CD4-positive, alpha-beta T cell treated with Interleukin-2 at 100 ng/mL for 4 hours (primary cell): ENCODE measurements at places on chromosomes 1 and 21.

GRCh38 chr1:45848714-45849113 is 45.3 kb downstream of the MAST2 start:
- DNase-seq, result no peak

GRCh38 chr1:224435318-224435763 is 744 bp upstream of the WDR26 start:
- peak; percentile 22 for DNase-seq

DNA sequence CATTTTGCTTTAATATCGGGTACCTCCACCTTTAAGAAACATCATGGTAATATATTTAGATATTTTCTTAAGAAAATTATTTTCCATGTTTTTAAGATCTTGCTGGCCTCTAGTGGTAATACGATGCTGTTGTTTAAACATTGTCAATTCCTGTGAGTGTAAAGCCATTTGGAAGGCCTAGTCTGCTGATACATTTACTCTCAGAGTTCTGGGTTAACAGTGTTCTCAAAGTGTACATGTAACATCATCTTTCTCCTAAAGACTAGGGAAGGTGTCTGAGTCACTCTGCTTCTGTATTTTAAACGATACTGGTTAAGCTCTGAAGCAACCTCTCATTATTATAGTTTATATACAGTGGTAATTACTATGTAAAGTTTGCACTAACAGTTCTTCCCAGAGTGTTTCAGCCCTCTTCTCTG is 189.1 kb downstream of the RASAL2 start:
- no peak for DNase-seq

GRCh38 chr1:2561446-2561845 is 5.3 kb downstream of the TNFRSF14 start:
- DNase-seq, result no peak

GRCh38 chr1:234963180-234963903 is 165.3 kb downstream of the TOMM20 start:
- DNase-seq, result peak; percentile 91

GRCh38 chr1:168223681-168224540 is 1.9 kb upstream of the SFT2D2 start:
- DNase-seq, result no peak

- no peak for DNase-seq
These were observed 149.5 kb upstream of the NEGR1 start for GRCh38 chr1:72431810-72432209.

DNA sequence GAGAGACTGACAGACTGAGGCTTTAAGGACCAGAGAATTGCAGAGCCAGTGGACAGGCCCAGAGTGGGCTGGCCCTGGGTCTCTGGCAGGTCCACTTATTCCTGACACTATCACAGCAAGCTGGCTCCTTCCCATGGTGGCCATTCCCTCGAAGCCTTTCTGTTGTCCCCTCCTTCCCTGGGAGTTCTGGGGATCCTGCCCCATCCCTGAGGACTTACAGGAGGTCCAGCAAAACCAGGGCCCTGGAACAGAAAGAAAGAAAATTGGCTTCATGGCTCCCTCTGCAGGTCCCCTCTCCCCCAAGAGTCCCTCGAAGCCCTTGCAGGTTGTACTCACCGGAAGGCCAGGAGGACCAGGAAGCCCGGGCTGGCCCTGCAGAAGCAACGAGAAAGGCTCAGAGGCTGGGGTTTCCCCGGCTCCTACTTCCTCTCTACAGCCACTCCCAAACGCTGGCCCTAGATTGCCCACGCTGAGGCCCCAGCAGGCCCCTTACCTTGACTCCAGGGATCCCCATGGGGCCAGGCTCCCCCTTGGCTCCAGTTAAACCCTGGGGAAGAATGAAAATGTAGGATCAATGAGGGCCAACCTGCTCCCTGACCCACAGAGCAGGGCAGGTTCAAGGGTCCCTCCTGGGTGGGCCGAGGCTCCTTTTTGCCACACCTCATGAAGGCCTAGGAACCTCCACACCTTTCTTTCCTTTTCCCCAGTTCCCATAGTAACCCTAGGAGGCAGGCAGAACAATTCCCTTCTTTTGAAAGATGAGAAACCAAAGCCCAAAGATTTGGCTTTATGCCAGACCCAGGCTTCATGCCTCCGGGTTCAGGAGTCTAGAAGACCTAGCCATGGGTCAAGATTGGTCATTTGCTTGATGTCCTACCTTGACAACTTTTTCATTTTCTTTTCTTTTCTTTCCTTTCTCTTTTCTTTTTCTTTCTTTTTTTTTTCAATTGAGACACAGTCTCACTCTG is 4.6 kb downstream of the COL9A2 start:
- peak; percentile 28 for DNase-seq

DNA sequence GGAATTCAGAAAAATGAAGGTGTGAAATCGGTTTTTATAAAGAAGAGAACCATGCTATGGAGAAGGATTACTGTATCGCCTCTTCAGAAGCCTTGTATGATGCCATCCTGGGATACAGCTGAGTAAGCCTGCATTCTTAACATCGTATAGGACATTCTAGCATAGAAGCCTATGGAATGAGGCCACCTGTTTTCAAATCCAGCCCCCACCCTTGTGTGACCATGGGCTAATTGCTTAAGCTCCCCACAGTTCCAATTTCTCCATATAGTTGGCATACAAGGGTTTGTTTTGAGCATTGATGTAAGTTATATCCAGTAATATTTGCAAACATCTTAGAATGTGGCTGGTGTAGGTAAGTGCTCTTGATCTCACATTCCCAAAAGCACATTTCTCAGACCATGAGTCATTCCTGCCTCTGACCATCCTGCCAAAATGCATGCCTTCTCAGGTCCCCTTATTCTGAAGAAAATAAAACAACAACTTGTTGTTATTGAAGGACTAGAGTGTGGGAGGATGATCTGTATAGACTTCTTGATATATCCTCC is 1.5 kb downstream of the OR14A2 start:
- no peak for DNase-seq

- no peak for DNase-seq
These were observed at the start of gene LAMC2 for GRCh38 chr1:183185941-183186490. LAMC2 (plus strand) TSS chr1:183186264; CDS start chr1:183186353, 89 bp downstream.

DNA sequence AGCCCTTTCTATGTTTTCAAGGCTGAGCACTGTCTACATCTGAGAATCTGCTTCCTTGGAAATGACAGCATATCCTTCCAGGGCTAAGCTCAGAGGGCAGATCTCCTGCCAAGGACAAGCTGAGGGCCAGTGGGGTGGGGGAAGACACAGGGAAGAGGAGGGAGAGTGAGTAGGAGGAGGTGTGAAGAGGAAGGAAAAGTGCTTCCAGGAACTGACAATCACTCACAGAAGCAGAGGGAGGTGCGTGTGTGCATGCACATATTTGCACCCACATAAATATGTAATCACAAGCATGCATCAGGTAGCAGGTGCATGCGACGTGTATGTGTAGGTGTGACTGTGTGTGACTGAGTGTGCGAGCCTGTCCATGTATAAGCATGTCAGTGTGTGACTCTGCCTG is 43.7 kb upstream of the SCMH1 start:
- no peak for DNase-seq

- DNase-seq, result no peak
These were observed 170.8 kb downstream of the SIPA1L2 start for GRCh38 chr1:232459087-232459486.

GRCh38 chr1:15662477-15662876 is 21.6 kb upstream of the PLEKHM2 start:
- DNase-seq, result no peak

DNA sequence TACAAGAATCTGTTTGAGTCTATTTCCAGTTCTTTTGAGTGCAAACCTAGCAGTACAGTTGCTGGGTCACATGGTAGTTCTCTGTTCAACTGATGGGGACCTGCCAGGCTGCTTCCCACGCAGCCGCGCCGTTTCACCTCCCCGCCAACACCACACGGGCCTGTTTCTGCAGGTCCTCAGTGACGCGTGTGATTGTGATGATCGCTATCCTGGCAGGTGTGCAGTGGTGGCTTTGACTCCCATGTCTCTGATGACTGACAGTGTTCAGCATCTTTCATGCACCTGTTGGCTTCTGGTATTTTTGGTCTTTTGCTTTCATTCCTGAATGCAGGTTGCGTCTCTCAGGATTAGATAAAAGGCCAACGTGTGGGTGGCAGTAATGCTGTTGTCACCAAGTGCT is 41.6 kb downstream of the FAAP20 start:
- DNase-seq, result no peak

DNA sequence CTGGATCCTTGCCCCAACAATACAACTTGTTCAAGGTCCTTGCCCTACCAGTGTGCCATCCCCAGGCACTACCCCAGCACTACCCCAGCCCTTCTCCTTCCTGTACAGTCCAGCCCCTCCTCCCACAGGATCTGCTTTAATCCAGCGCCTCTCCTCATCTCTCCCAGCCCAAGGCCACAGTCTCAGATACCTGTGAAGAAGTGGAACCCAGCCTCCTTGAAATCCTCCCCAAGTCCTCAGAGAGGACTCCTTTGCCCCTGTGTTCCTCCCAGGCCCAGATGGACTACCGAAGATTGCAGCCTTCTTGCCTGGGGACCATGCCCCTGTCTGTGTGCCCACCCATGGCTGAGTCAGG is 6.5 kb upstream of the CDC20 start:
- DNase-seq, result no peak

DNA sequence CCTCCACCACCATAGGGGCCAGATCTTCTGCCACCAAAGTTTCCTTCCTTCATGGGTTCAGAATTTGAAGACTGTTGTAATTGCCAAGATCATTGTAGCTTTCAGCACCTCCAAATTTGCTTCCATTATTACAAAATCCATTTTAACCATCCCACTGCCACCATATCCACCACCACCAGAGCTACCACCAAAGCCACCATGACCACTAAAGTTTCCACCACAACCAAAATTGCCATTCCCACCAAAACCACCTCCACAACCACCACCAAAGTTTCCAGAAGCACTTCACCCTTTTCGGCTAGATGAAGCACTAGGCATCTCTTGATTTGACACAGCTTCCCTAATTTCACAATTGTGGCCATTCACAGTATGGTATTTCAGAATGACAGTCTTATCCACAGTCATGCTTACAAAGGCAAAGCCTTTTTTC is 45.2 kb downstream of the SLC30A7 start:
- no peak for DNase-seq

DNA sequence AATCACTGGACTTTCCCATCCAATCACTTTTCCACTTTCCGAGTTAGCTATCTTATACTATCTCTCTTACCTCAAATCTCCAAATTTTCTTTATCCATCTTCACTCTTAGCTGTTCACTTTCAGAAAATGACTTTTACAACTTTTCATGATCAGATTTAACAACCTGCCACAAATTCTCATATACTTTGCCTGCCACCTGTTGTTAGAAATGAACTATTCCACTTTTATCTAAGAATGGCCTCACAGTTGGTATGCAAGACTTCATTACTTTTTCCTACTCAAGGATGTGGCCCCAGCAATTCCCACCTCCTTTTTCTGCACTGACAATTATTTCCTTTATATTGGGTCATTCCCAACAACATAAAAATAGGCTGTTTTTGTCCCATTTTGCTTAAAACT is 93.6 kb upstream of the DEPDC1 start:
- no peak for DNase-seq

DNA sequence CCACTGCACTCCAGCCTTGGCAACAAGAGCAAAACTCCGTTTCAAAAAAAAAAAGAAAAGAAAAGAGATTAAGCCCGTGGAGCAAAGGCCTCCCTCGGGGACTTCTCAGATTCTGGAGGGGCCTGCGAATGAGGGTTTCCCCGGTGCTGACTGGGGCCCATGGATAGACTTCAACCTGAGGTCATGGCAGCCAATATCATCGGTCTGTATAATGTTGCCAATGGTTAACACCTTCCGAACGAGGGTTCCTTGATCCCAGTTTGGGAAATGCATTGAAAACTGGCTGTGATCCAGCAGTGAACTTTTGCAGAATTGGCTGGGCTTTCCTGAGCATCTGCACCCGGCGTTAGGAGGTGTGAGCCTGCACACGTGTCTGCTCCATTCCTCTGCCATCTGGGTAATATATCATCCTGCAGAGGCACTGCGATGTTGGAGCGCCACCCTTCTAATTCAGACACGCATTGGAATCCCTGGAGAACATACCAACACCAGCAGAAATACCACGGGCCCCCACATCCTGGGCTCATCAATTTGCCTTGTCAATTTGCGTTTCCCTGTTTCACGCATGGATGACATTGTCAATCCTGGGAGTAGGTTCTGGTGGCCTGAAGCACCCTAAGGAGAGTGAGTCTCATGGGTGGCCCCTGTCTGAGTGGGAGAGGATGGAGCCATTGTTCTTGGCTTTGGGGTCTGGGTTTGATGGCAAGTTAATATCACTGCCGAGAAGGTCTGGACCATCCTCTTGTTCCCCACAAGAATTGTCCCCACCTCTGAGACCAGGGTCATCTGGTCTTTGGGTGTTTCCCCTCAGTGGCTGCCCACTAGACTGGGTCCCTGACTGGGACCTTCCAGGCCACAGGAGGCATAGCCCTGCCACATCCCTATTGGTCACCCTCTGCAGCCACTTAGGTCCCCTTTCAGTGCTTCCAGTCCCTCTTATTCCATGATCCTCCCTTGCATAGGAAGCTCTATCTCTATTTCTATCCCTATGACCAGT is 441.0 kb downstream of the PTPRU start:
- no peak for DNase-seq

DNA sequence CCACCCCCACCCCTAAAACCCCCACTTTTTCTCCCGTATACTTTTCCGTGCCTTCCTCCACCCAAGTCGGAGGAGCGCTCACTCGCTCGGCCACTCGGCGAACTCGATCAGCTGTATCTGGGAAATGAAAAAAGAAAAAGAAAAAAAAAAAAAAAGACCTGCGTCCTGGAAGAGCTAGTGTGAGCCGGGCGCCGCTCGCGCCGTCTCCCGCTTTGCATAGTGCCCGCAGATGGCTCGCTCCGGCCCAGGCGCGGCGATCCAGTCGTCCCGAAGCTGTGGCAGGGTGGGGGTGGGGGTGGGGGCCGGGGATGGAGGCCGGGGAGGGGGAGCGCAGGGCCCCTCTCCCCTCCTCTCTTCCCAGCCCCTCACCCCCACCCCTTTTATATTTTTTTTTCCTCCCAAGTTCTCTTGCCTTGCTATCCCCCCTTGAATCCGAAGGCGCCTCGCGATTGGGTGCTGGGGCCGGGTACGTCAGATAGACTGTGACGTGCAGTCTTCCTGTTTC is 299 bp upstream of the PROX1 start:
- no peak for DNase-seq

- no peak for DNase-seq
These were observed 2.6 kb upstream of the SH3GLB1 start for GRCh38 chr1:86701731-86702130.

- DNase-seq, result no peak
These were observed 142.4 kb downstream of the ADGRL4 start for GRCh38 chr1:78864175-78864574.

GRCh38 chr1:117638141-117638540 is 32.3 kb downstream of the TENT5C start:
- DNase-seq, result no peak

GRCh38 chr1:181423301-181423918 is 59.9 kb upstream of the CACNA1E start:
- peak; percentile 41 for DNase-seq

GRCh38 chr21:45709696-45710268 is 66.3 kb downstream of the PCBP3 start:
- no peak for DNase-seq

- no peak for DNase-seq
These were observed 161.5 kb upstream of the C1orf174 start for GRCh38 chr1:4061521-4062031.
